ENCODE measurements at places on chromosomes 4 and X.

DNA sequence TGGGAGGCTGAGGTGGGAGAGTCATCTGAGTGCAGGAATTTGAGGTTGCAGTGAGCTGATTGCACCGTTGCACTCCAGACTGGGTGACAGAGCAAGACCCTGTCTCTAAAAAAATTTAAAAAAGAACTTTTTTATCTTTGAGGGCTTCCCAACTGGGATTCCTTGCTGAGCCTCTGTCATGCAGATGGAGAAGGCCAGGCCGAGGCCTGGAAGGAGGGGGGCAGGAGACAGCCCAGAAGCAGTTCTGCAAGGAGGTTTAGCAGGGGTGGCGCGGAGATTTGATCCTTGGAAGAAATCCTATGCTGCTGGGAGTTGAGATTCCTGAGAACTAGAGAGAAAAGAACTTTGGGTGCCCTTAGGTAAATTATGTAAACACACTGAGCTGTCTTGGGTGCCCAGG, 2.5 kb upstream of the ARSD start:
- no peak for DNase-seq

- no peak for DNase-seq
These were observed 825.7 kb downstream of the TECRL start for GRCh38 chr4:63583561-63583960.

DNA sequence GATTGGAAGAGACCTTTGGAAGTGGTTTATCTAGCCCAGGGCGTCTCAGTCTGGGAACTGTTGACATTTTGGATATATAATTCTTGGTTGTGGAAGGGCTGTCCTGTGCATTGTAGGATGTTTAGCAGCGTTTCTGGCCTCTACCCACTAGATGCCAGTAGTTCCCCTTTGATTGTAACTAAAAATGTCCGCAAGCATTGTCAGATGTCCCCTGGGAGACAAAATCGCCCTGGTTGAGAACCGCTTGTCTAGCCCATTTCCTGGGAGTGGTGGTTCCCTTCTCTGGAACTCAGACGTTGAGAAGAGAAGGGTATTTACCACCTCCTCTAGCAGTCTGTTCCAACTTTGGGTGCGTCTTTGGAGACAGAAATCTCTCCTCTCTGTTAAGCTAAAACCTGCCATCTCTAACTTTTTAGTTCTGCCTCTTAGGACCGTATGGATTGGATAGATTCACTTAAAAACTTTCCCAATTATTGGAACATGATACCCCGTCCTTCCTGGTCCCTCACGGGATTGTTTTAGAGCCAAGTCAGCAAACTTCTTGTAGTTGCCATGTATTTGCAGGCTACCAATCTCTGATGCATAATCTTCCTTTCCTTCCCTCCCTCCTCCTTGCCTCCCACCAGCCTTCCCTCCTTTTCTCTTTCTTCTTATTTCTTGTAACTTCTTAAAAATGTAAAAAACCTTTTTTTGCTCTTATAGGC, 13.9 kb downstream of the TMEM165 start:
- peak; percentile 7 for DNase-seq

- DNase-seq = no peak
These were observed 228.4 kb upstream of the PSAPL1 start for GRCh38 chr4:7663075-7663541.

- DNase-seq = no peak
These were observed 87.1 kb upstream of the FAM9C start for GRCh38 chrX:13131396-13132137.

DNA sequence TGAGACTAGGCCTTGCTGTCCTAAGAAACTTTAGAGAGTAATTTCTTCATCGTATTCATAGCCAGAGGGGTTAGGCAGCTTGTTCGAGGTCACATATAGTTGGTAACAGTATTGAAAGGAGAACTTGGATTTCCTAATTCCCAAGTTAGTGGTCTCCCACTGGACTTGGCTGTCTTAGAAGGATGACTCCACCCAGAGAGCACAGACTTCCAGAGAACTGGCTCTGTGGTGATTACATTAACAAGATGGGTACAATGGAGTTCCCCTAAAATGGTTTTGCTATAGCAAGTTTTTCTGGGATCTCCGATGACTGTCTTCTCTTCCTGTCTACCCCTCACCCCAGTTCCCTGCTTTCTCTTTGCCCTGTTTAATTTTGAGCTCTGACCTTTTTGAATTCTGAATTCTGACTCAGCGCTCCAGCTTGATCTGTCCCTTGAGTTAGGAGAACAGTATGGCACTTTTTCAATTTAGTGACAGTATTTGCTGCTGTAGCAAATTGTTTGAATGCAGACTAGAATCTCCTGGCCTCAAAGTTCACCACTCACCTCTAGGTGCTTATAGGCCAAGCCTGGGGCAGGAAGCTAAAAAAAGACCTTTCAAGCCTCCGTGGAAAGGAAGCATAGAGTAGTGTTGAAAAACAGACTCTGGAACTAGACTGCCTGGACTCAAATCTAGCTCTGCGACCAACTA, 6.9 kb downstream of the MSN start:
- DNase-seq = no peak

DNA sequence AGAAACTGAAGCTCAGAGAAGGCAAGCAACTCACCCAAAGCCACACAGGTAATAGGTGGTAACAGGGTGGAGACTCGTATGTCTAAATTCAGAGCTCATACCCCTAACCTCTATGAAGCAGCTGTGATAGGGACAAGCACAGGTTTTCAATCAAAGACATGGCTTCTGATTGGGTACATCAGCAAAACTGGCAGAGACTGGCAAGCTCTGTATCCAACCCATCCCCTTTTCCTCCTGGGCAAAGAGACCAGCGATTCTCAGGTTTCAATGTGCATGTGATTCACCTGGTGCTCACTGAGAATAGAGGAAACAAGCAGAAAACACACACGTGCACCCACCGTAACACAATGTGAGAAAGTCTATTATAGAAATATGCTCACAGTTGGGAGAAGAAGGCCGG, 153.0 kb downstream of the SMIM20 start:
- no peak for DNase-seq

DNA sequence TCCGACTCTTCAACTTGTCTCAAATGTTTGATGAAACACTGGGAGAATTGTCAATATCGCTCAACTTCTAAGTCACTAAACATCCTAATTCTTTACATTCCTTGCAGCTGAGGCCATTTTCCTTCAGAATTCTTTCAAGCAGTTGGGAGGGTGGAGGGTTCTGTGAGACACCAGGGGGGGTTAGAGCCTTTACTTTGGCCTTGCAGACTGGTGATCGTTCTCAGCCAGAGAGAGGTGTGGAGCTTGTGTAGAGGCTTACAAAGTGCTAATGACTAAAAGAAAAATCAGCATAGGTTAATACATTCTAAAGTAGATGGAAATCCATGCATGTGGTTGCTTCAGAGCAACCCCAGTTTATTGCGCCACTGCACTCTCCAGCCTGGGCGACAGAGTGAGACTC, 21.3 kb upstream of the SOX3 start:
- no peak for DNase-seq

GRCh38 chr4:148982200-148982599, 540.0 kb upstream of the NR3C2 start:
- DNase-seq = no peak

DNA sequence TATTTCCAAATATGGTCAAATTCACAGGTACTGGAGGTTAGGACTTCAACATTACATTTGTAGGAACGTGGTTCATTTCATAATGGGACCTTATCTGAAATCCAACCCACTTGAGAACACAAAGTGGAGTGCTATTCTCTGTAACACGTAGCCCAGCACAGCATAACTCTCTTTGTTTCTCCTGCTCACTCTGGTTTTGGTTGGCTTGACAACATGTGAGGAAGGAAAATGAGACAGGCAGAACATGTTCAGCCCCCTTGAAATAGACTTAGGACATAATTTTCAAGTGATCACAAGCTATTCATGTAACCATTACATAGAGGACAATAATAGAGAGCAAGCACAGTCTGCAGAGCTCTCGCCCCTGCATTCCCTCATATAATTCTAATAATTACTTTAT, 115.1 kb upstream of the SMIM10 start:
- DNase-seq = no peak

GRCh38 chrX:28609917-28610613, 22.8 kb downstream of the IL1RAPL1 start:
- DNase-seq = no peak

GRCh38 chr4:118281611-118282442, 71.0 kb downstream of the PRSS12 start:
- DNase-seq = peak; percentile 45

GRCh38 chr4:52968241-52968640, 106.1 kb downstream of the RASL11B start:
- DNase-seq = no peak

- DNase-seq = peak; percentile 23
These were observed 1.5 kb downstream of the LAP3 start for GRCh38 chr4:17578482-17578891.

GRCh38 chr4:122827879-122828601, 1.4 kb downstream of the FGF2 start:
- DNase-seq = peak; percentile 33
